Right ventricle myocardium superior (tissue), 1 donor: ENCODE measurements at places on chromosomes 5 and 9.

- DNase-seq = no peak
Observed at GRCh38 chr5:144036476-144036875, 134.0 kb downstream of the YIPF5 start.

GRCh38 chr5:81184749-81185110, 48.4 kb upstream of the CKMT2 start:
- DNase-seq = no peak

DNA sequence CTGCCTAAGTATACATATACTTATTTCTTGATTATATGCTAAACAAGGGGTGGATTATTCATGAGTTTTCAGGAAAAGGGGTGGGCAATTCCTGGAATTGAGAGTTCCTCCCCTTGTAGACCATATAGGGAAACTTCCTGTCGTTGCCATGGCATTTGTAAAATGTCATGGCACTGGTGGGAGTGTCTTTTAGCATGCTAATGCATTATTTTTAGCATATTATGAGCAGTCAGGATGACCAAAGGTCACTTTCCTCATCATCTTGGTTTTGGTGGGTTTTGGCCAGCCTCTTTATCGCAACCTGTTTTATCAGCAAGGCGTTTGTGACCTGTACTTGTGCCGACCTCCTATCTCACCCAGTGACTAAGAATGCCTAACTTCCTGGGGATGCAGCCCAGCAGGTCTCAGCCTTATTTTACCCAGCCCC, 80.9 kb downstream of the ALDH7A1 start:
- no peak for DNase-seq

- DNase-seq = no peak
Observed at GRCh38 chr5:74616236-74617146, 24.0 kb downstream of the ENC1 start.
